ENCODE measurements at places on chromosomes 2 and 18.

- no peak for DNase-seq
Observed at GRCh38 chr2:103138123-103138901, 376.5 kb downstream of the TMEM182 start.

DNA sequence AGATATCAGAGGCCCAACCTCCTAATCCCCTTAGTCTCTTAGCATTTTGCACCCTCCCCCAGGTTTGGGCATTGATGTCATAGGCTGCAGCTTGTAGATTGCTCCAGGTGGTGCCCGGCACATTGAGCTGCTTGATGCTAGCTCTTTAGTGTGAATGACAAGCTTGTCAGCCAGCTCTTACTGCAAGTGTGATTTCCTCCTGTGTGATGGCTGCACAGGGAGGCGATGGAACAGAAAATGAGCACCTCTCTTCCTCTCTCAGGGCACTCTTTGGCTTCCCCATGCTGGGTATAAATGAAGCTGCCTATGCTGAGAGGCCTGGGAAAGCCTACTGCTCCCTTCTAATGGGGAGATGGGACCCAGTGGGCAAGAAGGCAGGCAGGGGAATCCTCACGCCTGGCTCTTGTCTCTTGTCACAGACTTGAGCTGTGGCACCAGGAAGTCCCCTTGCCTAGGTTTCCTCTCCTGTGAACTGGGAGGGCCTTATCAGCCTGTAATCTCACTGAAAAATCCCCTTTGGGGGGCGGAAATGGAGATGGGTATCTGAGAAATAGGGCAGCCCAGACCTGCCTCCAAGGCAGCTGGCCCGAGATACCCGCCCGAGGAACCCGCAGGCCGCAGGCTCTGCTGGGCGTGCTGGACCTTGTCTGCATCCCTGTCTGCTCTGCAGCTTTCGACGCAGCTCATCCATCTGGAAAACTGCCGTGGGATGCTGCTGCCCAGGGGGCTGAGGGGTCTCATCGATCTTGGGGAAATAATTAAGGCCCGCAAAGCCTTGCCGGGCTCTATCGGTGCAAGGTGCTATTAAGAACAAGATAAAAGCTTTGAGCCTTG lies 163.5 kb upstream of the CXCR4 start:
- DNase-seq = peak; percentile 83

DNA sequence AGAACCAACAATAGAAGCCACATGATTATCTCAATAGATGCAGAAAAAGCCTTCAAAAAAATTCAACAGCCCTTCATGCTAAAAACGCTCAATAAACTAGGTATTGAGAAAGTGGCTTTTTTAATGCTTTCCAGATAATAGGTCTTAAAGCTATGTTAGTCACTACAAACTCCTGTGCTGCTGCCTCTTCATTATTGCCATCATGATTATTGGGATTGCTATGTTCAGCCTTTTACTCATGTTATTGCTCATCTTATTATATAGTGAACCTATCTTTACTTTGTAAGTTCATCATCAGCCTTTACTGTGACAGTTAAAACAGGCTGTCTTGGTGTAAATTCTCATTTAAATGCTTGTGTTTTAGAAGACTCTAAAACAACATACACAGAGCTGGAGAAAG lies 1557.2 kb upstream of the ZEB2 start:
- no peak for DNase-seq

DNA sequence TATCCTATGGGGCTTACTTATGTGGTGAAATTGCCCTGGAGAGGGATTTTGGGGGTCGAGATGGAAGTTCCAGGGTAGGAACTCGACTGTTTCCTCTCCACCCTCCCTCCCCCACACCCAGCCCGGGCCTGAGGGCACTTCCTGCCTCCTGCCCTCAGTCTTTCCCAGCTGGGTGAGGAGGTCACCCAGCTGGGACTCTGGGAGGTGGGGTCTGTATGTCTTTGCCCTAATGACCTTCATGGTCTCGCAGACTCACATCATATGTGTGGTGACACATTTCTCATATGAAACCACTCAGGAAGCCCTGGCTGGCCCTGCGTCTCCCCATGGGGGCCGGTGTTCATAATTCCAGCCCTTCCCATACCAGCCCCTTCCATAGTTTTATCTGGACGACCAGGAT lies 12.4 kb downstream of the ATOH8 start:
- DNase-seq = no peak

GRCh38 chr2:44844651-44845270 lies 96.7 kb upstream of the SIX3 start:
- DNase-seq = no peak

DNA sequence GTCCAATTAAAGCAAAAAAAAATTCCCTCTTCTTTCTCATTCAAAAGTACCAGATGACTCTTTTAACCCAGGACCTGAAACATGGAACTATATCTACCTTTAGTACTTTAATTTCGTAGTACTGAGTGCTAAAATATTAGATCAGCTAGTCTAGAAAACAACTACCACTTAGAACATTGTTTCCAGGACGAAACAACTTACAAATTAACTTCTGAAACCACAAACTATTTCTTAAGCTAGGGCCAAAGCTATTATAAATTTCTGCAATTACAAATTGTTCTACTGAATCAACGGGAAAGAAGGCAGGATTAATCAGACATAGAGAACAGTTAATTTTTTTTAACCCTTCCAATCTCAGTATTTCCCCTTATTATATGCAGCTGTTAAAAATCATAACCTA lies 39.9 kb downstream of the DARS1 start:
- no peak for DNase-seq

GRCh38 chr18:36610258-36610657 lies 218.5 kb downstream of the TPGS2 start:
- DNase-seq = no peak

DNA sequence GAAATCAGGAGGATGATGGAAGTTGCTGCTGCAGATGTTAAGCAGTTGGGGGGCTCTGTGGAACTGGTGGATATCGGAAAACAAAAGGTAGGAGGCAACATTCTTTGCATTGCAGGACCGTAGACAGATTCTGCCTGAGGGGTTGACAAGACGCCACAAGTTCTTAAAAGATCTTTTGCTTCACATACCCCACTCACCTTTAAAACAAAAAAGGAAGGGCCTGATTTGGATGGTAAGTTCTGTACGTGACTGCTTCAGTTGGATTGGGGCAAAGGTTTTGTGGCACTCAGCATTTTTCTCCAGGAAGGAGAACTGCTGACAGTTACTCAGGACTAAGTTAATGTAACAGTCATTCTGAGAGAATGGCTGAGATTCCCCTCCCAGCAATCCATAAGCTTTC lies 5.2 kb downstream of the CNDP2 start:
- no peak for DNase-seq

GRCh38 chr2:127542231-127542630 lies 6.7 kb downstream of the MYO7B start:
- DNase-seq = no peak

DNA sequence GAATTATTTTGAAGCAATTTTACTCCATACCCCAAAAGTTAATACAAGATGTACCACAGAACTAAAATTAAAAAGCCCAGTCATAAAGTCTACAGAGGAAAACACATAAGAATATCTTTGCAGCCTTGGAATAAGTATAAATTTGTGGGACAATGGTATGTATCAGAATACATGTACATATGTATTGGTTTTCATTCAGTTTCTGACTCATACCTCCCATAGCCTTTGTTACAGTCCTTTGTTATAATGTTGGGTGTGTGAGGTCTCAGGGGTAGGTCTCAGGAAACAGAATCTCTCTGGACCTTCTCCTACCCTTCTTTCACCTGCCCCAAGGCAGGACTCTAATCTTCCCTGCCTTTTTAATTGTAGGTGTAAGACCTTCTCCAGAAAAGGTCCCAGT lies 1370.7 kb upstream of the CDH2 start:
- no peak for DNase-seq

GRCh38 chr2:60247471-60247870 lies 306.0 kb downstream of the BCL11A start:
- DNase-seq = no peak

DNA sequence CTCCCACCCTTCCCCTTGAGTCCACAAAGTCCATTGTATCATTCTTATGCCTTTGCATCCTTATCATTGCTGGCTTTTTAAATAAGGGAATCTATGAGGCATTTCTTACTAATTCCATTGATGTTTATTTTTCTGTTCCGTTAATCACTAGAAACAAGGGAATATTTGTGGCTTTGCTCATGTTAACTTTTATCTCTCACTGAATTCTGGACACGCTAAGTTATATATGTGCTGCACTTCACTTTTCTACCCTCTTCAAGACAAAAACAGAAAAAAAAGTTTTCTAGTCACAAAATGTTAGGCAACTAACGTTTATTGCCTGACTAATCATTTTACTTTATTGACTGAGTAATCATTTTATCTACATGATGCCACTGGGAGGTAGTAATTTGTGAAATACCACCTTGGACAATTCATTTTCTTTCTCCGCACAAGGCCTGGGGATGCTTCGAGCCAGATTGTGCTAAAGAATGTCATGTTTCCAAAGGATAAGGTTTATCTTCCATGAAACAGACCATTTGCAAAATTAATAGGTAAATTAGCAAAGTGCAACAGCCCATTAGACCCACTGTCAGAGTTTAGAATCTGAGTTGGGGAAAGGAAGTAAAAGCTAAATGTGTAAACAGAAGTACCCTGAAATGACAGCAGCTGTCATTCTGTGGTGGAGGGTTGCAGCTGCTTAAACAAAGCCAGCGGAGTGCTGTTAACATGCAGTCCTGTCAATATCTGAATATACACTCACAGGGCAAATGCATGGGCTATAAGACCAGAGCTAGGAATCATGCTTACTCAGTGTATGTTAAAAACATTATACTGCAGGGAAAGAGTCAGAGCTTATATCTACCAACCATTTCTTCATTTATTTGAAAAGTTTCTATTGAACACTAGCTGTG lies 658.7 kb downstream of the CNTNAP5 start:
- no peak for DNase-seq

DNA sequence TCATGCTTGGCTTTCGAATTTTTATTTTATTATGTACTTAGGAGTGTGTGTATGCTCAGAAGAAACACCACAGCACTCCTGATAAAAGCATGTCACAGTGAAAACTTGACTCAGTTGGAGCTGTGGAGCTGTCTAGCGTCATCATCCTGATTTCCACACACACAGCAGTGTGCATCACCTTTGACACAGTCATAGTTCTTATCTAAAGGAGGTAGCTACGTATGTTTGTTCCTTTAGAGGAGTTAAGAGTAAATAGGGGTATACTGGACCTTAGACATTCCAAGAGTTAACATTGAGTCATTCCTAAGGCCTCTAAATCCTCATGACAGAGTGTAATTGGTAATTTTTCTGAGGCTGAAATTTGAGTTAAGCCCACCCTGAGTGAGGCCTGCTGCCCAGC lies 96.9 kb downstream of the PHLPP1 start:
- no peak for DNase-seq

DNA sequence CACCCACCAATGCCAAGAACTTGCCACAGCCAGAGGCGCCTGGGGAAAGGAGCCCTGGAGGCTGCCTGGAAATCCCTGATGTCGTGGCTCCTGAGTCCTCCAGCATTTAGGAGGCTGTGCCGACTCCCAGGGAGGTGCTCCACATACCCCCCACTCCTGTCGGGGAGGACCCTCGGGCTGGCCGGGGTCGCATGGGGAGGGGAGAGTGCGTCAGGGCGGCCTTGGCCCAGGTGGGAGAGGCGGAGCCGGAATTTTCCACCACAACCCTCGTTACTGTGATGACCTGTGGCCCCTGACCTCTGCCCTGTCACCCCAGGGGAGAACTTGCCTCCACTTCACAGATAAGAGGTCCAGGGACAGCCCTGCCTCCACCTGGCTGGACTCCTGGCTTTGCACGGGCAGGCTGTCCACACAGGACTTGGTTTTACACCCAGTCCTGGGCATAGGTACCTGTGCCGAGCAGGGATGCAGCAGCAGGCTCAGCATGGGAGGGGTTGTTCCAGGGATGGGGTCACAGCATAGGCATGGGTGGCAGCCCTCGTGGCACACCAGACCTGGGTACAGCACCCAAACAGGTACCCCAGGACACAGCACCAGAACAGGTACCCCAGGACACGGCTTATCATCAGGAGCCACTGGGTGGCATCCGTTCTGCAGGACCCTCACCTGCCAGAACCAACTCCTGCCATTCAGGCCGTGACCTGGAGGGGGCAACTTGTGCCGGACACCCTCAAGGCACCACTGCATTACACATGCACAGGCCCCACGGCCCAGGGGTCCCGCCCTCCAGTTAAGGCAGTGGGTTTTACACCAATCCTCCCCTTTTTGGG lies 12.3 kb upstream of the AGXT start:
- no peak for DNase-seq

- no peak for DNase-seq
Observed at GRCh38 chr2:140786585-140786984, 1344.2 kb downstream of the LRP1B start.

DNA sequence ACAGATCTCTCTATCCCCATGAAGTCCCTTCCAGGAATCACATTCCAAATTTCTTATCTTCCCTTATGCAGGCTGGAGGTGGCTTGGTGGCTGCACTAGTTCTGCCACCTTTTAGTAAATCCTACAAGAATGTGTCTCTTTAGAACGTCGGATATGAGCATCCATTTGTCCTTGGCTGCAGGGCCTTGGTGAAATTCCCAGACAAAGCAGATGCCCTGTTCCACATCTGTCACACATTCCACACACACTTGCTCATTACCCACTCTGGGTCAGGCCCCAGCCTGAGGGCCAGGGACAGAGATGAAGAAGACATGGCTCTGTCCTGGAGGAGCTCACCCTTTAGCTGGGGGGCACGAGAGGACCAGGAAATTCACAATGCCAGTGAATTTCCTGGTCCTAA lies 31.2 kb upstream of the GPR17 start:
- no peak for DNase-seq

- no peak for DNase-seq
Observed at GRCh38 chr2:63763391-63763941, 78.2 kb upstream of the UGP2 start.

DNA sequence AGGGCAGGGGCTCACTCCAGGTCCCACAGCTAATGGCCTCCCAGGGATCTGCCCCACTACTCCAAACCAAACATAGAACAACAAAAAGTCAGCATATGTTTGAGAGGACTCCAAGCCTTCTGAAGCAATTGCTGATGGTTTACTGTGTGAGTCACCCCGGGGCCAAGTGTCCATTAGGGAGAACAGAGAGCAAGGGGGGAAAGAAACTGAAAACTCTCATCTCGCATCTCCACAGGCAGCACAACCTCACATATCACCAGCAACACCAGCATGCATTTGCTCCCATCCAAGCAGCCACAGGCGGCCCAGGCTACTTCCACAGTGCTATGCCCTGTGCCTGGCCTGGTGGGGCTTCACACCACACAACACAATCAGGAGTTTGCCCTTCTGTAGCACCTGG lies 39.1 kb downstream of the CYRIA start:
- no peak for DNase-seq

- no peak for DNase-seq
Observed at GRCh38 chr2:59295524-59296162, 1054.5 kb upstream of the FANCL start.

DNA sequence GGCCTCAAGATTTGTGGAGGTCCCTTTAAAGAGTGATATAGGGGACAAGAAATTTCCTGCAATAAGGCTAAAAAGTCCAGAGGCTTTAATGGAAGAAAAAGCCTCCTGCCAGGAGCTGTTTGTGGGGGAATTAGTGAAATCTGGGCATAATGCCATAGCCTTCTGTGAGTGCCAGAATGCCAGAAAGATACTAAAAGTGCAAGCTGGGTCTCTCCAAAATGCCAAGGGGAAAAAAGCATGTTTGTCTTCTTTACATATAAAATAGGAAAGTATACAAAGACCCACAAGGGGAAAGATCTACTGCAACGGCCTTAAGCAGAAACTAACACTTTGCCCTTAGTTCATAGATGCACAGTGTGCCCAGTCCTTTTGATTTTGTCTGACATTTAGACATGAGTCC lies 647.7 kb upstream of the ZNF804A start:
- no peak for DNase-seq

Data from CD4-positive, alpha-beta T cell treated with Interleukin-4 for 4 hours (primary cell).